ENCODE measurements at places on chromosomes 12 and 14.
A peak's percentile ranks its signal among the peaks of the same experiment; 100 is the strongest.

DNA sequence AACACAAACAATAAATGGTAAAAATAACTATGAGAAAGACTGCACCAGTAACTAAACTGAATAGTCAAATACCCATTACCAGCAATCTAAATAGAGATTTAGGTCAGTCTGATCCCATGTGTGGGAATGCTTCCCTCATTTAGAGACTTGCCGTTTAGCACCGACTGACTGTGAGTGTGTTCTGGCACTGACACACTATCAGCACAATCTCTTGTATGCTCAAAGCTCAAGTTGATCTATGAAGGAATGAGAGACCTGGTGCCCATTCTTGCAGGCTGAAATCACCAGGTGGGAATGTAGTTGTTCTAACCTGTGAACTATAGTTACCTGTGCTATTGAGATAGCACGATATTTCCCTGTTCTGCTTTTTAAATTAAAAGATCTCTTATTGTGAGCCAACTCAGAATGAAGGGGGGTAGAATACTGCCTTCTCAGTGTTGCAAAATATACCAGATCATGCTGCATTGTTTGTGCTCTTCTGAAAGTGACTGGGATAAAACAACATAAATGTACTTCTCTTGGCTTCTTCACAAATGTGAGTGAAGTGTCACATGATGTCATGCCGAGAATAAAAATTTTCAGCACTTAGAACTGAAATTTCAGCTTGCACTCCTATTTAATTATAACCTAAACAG, 99.6 kb downstream of the LIN7A start:
- no peak for DNase-seq

- DNase-seq, result no peak
These were observed 72.8 kb upstream of the SAV1 start for GRCh38 chr14:50740856-50741255.

GRCh38 chr14:71536015-71536740, 396.1 kb upstream of the RGS6 start:
- DNase-seq, result no peak

- no peak for DNase-seq
These were observed 446.0 kb upstream of the DCN start for GRCh38 chr12:91628656-91629055.

DNA sequence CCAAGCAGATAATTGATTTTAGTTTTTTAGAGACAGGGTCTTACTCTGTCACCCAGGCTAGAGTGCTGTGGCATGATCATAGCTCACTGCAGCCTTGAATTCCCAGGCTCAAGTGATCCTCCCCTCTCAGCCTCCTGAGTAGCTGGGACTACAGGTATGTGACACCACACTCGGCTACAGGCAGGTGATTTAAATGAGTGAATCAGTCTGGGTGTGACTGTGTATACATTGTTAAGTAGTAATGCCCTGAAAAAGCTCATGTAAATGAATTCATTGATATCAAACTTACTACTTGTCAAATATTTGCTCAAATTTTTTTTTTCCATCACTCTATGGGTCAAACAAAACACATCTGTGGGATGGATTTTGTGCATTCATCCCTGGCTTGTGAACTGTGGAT, 6.3 kb upstream of the USP44 start:
- no peak for DNase-seq

GRCh38 chr14:25049093-25049567, 817 bp downstream of the STXBP6 start:
- no peak for DNase-seq

- no peak for DNase-seq
These were observed 67.2 kb downstream of the NOS1 start for GRCh38 chr12:117294189-117294603.

GRCh38 chr12:92418381-92418780, 272.7 kb upstream of the BTG1 start:
- no peak for DNase-seq

DNA sequence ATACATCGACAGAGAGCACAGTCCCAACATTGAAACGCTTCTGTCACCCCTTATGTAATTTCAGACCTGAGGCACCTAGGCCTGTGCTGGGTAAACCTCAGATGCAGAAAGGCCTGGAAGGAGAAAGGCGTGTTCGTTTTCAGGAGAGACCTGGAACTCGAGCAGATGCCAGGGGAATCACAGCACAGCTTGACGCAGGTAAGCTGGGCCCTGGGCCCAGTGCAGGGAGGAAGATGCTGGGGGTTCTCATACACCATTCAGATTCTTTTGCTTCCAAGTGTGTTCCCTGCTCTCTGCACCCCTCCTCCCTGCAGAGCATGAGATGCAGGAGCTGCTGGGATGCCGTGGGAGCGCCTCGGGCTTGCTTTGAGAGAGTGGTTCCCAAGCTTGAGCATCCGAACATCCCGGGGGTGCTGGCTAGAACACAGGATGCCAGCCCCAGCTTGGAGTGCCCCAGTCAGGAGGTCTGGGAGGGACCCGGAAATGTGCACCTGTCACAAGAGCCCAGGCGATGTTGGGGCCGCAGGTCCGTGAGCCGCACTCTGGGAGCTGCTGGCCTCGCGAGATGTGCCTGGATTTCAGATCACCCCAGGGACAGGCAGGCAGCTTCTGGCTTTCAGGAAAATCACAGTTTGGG, 35.9 kb downstream of the FZD10 start:
- DNase-seq, result no peak

- no peak for DNase-seq
These were observed 20.4 kb downstream of the JDP2 start for GRCh38 chr14:75448209-75448608.

GRCh38 chr14:77033622-77034589, 5.4 kb upstream of the IRF2BPL start:
- no peak for DNase-seq

DNA sequence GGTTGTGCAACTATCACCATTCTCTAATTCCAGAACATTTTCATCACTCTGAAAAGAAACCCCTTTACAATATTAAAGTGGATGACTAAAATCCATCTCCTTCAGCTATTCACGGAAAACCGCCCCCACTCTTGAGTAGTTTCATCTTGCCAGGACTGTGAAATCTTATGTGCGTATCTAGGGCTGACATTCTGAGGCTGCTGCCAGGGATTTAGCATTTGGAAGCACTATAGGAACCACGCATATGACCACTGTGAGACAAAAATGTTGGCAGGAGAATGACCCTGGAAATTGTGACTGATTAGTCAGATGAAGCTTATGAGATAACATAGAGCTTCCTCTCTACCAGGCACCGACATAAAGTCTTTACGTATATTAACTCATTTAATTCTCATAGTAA, 305.2 kb upstream of the PDE3A start:
- no peak for DNase-seq

- no peak for DNase-seq
These were observed 470.0 kb downstream of the EGLN3 start for GRCh38 chr14:33480887-33481184.

DNA sequence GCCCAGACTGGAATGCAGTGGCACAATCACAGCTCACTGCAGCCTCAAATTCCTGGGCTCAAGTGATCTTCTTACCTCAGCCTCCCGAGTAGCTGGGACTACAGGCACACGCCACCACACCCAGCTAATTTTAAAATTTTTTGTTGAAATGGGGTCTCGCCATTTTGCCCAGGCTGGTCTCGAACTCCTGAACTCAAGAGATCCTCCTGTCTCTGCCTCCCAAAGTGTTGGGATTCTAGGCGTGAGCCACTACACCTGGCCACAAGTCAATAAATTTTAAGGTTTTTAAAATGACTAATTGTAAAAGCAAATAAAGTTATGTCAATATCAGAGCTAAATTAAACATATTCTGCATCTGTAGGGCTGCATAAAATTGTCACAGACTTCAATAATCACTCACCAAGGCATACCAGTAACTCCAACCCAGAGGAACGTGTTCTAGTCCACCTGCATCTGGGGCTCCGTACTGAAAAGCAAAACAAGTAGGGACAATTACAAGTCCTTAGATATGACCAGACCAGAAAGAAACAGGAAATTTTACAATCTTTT, 13.9 kb downstream of the GNS start:
- no peak for DNase-seq

DNA sequence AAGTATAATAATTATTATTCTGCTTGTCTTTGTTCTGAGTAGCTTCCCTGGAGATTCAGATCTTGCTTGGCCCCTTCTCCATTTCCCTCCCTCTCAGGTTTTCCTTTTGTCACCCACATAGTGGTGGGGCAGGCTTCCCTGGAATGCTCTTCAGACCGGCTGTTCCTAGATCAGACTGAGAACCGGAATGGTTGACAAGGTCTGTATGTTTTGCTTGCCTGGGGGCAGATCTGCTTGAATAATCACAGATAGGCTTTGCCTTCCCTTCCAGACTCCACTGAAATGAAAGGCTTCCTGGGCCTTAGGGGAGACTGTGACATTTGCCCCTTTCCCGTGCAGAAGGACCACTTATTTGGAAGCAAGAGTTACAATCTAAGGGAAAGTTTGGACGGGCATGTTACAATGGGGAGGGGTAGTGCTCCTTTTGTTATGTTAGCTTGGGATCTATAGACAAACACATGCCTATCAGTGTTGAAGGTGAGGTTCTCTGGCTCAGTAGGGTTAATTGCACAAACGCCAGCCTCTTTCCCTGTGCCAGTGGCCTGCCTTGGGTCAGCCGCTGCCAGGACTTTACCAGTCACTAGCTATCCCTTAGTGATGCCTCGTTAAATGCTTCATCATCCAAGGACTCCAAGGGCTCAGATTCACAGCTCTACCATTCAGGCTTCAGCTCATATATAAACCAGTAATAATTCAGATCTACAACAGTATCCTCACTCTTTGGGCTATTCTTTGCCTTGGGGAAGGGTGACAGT, 178.6 kb downstream of the SNAPC1 start:
- no peak for DNase-seq

DNA sequence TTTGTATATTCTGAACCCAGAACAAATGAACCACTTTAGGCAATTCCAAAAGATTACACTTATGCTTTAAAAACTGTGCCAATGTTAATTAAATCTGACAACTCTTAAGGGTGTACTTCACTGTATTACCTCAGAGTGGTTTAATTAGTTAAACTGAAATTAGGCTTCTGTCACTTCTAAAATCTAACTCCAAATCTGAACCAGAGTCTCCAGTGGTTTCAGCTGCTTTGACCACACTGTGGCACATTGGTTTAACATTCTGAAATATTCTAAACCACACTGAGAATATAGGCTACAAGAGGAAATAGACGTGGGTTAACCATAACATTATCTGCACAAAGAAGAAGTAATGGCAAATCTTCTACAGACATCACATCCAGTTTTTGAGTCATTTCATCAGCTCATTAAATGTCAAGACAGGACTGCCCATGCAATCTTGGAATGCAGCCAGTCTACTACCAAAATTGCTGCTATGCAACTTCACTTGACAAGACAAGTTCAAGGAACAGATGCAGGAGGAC, 94.8 kb downstream of the LRP6 start:
- no peak for DNase-seq

GRCh38 chr12:108939594-108939993, 59.7 kb downstream of the DAO start:
- no peak for DNase-seq

DNA sequence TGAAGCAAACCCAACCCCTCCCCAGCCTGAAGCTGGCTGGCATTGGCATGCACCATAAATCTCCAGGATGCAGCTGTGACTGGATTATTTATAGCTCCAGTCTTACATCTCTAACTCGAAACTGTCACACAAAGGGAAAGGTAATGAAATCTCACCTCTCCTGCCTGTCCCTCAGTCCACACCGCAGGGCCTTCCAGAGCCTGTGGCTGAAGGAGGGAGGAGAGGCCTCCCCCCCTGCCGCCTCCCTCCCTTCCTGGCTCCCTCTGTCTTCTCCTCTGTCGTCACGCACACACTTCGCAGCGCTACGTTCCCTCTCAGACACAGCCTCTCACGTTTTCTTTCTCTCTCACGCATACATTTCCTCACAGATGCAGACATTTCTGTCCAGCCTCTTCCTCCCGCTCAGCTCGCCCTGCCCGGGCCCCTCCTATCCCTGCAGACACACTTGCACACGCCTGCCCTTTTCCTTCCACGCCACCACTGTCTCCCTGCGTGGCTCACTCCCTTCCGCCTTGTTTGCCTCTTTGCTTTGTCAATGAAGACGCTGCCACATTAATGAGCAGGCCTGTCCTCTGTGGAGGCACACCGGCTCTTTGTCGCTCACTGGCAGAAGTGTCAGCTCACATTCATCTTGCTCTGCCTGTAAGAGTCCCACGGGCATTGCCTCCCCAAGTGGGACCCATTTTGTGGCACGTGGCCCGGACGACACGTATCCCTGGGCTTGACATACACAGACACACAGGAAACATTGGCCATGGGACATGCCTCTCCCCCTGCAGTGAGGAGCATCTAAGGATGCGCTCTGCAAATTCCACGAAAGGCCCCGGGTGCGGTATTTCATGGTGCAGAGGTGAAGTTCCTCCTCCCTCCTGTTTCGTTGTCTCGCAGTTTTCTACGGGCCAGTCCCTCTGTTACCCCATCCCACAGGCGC, 27.9 kb downstream of the IRF2BPL start:
- no peak for DNase-seq

DNA sequence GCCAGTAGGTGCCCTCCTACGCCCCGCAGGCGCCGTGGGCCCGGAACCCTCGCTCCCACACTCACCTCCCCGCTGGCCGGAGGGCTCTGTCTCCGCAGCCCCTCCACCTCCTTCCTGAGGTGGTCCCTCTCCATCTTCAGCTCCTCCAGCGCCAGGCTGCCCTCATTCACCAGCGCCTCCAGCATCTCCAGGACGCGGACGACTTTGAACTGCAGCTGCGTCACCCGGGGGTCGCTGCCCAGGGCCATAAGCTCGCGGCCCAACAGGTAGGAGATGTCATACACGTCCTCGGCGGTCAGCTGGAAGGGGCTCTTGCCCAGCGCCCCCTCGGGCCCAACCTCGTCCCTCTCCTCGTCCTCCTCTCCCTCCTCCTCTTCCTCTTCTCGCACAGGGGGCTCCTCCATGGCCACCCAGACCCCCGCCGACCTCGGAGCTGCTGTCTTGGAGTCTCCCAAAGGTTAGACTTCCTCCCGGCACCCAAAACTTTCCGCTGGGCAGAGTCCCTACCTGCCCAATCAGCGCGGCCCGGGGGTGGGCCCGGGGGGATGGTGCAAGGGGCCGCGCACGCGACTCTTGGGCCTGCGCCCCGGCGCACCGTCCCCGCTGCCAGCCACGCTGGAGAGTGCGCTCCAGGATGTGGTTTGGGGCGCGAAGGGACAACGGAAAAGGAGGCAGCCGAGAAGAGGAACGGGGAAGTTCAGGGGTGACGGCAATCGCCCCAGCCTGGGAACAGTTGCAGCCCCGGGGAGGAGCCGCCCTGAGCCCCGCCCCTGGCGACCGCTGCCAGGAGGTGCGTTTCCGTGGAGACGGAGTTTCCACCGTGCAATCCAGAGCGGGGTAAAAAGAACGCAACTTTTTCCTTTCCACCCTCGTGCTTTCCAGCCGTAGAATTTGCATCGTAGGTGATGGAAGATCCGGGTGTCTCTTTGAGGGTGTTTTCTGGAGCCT, at the start of gene RILPL2:
Gene RILPL2 (minus strand): TSS at position 668 of the 948 bp plus-strand sequence. CDS start 264 bp downstream, at position 404.
- DNase-seq, result peak; percentile 83

DNA sequence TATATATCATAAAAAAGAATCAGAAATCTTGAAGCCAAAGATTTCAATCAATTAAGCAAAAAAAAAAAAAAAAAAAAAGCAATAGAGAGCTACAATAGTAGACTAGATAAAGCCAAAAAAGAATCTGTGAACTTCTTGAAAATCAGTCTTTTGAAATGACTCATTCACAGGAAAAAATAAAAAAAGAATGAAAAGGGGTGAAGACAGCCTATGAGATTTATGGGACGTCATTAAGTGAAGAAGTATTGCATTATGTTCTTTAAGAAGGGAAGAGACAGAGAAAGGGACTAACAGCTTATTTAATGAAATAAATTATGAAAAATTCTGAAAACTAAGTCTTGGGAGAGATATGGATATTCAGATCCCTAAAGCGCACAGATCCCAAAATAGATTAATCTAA, 103.8 kb downstream of the ACSS3 start:
- DNase-seq, result no peak

Measured in stimulated activated CD8-positive, alpha-beta memory T cell treated with anti-CD3 and anti-CD28 coated beads, Interleukin-15, amount 100 ng/mL, for 1 hour (primary cell).